Femur (tissue), 1 donor: ENCODE measurements at places on chromosomes 11 and 22.

DNA sequence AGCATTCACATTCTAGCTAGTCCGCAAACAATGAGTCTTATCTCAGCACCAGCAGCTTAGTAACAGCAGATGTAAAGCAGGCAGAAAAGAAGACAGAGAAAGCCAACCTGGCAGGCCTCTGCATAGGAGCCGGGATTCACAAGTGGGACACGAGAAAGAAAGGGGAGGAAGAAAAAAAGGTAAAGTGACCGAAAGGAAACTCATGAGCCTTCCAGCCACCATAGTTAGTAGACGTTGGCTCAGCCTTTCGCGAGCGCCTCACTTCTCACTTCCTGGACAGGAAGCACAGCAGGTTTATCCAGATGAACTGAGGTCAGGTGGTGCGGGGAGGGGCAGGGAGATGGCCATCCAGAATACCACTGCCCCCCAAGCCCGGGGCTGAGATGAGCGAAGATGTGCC is 19.7 kb upstream of the KAT5 start:
- DNase-seq = no peak

DNA sequence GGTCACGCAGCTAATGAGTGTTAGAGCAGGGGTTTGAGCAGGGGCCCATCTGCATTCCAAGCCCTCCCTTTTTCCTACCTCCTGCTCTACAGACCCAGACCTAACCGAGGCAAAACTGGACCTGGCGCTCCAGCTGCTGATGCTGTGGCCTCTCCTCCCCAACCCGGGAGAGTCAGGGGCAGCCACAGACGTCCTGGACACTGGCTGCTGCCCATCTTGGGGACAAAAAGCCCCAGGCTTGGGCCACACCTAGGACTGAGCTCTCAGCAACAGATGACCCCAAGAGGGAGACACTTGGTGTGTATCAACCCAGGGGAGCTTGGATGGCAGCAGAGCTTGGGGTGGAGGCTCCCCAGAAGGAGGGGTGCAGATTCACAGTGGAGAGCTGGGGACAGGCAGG is 172.6 kb downstream of the ST3GAL4 start:
- DNase-seq = no peak

- no peak for DNase-seq
Measured at GRCh38 chr22:43345356-43345755, 2.2 kb upstream of the SCUBE1 start.

- DNase-seq = no peak
Measured at GRCh38 chr11:123381149-123381548, 48.9 kb upstream of the GRAMD1B start.

DNA sequence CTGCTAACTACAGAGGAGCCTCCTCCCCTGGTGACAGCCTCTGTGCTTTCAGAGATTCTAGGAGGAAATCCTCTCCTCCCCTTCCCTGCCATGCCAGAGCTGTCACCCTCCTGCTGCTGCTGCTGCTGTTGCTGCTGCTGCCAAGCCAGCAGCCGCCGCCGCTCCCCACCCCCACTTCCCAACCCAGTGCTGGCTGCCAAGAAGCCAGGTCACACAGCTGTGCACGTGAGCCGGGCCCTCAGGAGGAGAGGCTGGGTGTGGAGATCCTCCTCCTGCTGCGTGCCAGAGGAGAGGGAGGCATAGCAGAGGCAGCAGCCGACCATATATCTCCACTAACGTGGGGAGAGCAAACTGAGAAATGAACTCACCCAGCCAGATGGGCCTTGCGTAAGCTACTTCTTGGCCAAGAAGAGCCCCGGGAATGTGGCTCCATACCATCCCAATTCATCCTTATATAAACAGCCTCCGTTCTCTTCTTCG is 12.4 kb downstream of the CRY2 start:
- DNase-seq = peak; percentile 96

DNA sequence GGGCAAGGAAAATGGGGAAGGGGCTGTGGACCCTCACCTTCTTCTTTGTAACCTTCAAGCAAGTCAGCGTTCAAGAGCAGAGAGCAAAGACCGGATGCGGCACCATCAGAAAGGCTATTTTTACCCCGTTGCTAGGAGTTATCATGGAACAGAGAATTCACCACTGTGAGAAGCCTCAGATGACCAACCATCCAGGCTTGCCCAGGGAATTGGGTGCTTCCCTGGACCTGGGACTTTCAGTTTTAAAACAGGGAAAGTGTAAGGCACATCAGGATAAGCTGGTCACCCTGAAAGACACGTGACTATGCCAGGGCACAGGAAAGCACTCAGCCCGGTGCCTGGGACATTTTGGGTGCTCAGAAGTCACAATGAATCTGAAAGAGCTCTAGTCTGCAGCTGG is 10.4 kb downstream of the GALNT18 start:
- DNase-seq = no peak

DNA sequence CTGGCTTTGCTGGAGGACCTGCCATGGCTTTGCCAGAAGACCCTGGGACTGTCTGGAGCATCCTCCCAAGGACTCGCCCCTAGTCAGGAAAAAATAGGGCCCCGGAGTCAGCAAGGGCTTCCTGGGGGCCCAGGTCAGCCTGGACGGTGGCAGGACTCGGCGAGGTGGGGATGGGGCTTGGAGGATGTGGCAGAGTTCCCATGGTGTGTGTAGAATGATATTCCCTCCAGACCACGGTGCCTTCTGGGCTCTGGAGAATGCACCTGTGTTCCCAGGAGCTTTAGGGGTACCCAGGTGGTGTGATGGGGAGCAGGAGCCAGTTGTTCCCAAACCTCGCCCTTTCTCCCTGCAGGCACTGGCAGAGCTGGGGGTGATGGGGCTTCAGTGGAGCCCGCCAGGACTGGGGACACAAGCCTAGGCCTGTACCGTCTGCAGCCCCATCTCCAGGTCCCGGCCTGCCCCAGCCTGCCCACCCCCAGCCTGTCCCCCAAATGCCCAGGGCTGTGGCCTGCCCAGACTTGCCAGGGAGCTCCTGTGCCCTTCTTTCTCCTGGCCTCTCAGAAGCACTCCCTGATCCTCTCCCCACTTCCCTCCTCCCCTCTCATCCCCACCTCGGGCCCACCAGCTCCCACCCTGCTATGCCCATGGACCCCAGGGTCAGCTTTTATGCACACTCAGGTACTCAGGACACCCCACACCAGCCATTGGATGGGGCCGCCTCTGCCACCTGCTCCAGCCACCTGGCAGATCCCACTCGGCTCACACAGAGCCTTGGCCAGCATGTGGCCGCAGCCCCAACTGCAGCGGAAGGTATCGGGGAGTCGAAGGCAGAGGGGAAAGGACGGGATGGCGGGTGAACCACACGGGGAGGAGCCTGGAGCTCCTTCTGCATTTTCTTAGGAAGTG is 82.1 kb downstream of the CDKN1C start:
- DNase-seq = peak; percentile 16

- DNase-seq = no peak
Measured at GRCh38 chr22:39150848-39151215, 1.6 kb downstream of the CBX7 start.

DNA sequence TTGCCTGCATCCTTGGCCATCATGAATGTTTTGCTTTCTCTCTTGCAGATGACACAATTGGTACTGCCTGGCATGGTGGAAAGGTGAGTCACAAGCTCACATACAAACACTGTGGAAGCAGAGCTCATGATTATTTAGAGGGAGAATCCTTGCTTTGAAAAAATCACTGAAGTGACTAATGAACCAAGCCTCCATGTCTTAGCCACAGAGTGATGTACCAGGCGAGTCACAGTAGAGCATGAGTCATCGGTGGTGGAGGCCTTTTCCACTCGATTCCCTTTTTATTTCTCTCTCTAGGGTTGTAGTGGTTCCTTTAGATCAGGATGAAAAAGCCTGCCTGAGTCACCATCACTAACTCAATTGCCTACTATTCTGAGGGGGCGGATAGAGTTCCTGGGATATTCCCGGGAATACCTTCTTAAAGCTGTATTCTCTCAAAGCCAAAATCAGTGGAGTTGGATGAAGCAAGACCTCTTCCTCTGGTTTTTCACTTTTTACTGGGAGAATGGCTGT is 49.6 kb upstream of the ALKBH3 start:
- DNase-seq = no peak

GRCh38 chr11:69293087-69293486 is 868 bp upstream of the MYEOV start:
- no peak for DNase-seq

GRCh38 chr11:75425422-75425821 is 7.6 kb downstream of the KLHL35 start:
- DNase-seq = no peak

DNA sequence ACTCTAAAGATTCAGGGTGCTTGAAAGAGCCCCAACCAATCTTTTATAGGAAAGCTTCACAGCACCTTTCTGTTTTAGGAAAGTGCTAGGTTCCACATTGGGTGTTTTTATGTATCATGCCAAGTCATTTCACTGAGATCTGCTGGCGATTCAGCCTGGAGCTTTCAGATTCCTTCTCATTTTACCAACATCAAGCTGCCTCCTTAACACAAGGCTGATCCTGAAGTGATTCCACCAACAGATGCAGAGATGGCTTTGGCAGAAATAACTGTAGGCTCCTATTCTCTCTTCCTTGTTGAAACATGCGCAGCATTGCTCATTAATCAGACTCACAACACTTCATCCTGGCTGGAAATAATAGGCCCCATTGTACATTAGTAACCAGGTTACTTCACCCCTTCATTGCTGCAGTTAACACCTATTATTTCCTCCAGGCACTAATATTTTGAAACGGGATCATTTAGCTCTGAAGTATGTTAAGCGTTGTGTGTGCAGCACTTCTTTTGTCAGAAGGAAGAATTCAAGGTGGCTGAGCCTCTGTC is 89.0 kb downstream of the OPCML start:
- no peak for DNase-seq

DNA sequence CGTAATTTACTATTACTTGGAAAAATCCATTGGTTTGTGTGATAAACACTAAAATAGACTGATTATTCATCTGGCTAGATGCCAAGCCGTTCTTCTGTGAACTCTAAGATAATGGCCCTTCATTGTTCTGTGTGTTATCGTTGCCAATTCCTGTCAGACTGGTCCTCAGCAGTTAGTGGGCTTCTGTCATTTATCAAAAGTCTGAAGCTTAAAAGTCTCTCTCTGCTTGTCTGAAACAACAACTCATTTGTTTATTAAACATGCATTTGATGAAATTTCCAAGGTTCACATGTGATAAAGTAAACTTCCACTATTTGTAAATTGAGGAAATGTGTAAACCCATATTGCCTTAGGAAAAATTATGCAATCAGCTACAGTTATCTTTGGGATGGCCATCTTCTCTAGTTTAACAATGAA is 21.1 kb upstream of the RDX start:
- DNase-seq = no peak

DNA sequence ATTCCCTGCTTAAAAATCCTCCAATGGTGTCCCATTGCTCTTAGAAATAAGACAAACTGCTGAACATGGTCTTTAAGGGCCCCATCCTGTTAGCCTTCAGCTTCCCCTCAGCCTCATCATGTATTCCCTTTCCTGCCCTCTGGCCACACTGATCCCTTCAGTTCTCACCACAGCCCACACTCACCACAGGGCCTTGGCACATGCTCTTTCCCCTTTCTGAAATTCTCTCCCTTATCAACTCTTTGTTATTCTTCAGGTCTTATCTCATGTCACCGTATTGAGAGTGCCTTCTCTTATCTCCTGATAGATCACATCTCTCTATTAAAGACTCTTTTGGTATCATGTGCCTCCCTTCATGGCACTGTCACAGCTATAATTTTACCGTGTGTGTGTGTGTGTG is 167.8 kb upstream of the MPPED2 start:
- DNase-seq = no peak

DNA sequence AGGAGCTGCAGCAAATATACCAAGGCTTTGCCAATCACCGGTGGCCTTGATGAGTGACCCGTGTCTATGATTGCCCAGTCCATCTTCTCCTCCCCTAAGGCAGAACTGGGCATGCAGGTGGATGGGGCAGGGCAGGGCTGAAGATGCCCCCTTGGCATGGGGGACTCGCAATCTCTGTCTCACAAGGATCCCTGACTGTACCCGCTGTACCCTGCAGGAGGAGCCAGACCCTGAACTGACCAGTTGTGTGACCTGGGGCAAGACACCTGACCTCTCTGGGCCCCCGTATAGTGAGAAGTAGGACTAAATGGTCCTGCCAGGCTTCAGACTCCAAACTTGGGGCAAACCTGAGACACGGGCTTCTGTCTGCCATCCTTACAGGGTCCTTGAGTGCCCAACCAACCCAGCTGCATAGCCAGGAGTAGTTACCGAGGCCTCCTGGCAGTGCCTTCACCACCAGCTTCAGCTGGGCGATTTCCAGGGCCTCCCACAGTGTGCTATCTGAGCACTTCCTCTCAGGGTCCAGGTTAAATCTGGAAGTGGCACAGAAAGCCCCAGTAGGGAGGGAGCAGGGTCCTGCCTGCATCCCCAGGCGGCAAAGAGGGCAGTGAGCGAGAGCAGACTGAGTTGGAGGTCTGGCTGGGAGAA is 6.4 kb upstream of the KCNJ11 start:
- no peak for DNase-seq

GRCh38 chr11:128294671-128295050 is 292.7 kb downstream of the ETS1 start:
- no peak for DNase-seq

- peak; percentile 45 for DNase-seq
Measured at GRCh38 chr11:11848891-11849746, 7.3 kb downstream of the USP47 start.

DNA sequence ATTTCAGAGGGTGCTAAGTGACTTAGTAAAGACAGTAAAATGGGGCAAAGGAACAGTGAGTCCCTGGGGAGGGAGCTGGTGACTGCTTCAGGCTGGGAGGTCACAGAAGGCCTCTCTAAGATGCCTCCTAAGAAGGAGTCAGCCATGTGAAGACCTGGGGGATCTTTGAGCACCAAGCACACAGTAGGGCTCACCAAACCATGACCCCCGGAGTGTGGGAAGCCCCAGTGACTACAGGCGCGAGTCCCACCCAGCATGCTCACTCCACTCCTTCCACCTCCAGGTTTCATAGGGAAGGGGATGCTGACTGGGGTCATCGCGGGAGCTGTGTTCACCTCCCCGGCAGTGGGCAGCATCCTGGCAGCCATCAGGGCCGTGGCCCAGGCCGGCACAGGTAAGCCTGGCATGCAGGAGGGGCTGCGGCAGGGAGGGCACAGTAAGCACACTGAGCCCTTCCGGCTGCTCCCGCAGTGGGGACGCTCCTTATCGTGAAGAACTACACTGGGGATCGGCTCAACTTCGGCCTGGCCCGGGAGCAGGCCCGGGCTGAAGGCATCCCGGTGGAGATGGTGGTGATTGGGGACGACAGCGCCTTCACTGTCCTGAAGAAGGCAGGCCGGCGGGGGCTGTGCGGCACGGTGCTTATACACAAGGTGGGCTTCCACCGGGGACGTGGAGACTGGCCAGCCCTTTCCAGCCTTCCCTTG is 5.9 kb downstream of the TKFC start:
- DNase-seq = no peak
